ENCODE measurements at places on chromosomes 11 and 22. TPM values are rescaled to one million over a fixed set of nuclear protein-coding genes. Genes with fewer than 3 reads are reported as not detected.

C11orf87 gene
- total RNA-seq: 0.16 TPM

OR51I1 gene
- total RNA-seq: 0.60 TPM

CCDC83 gene
- not detected for total RNA-seq

RTN4R gene
- total RNA-seq: 0.32 TPM

ARHGAP8 gene
- total RNA-seq: 0.86 TPM

POTEH gene
- not detected for total RNA-seq

ADORA2A gene
- 0.34 TPM for total RNA-seq

RPS6KB2 gene
- 28.4 TPM for total RNA-seq

GLB1L2 gene
- total RNA-seq: not detected

CLTCL1 gene
- total RNA-seq: 8.4 TPM

APOL4 gene
- 8.7 TPM for total RNA-seq

ZC3H7B gene
- 37.0 TPM for total RNA-seq

PLEKHA7 gene
- 0.17 TPM for total RNA-seq

LRRC4C gene
- total RNA-seq: 0.17 TPM

LGALS1 gene
- 17,095 TPM for total RNA-seq

CTSF gene
- total RNA-seq: 28.1 TPM

HMOX1 gene
- 240 TPM for total RNA-seq

ADSL gene
- total RNA-seq: 109 TPM

MIOX gene
- not detected for total RNA-seq

GLB1L3 gene
- not detected for total RNA-seq

MPPED2 gene
- total RNA-seq: 2.5 TPM

PPP2R1B gene
- 26.7 TPM for total RNA-seq

AIFM3 gene
- total RNA-seq: 1.4 TPM

IGF2 gene
- 0.69 TPM for total RNA-seq

SGSM1 gene
- not detected for total RNA-seq

C22orf42 gene
- total RNA-seq: not detected

DGAT2 gene
- 6.9 TPM for total RNA-seq

TSGA10IP gene
- total RNA-seq: not detected

OR56A1 gene
- under 0.01 TPM for total RNA-seq

BDNF gene
- total RNA-seq: 4.6 TPM

F2 gene
- total RNA-seq: 0.16 TPM

GGT1 gene
- 0.95 TPM for total RNA-seq

RTN3 gene
- total RNA-seq: 32.5 TPM

OR51E1 gene
- total RNA-seq: not detected

TYR gene
- total RNA-seq: not detected

PDGFB gene
- total RNA-seq: 0.16 TPM

HOATZ gene
- not detected for total RNA-seq

FIBIN gene
- 53.2 TPM for total RNA-seq

TRIM48 gene
- total RNA-seq: not detected

PARVA gene
- 21.0 TPM for total RNA-seq

SMPD1 gene
- 40.0 TPM for total RNA-seq
